ENCODE measurements at places on chromosomes 16 and 17. TPM values are rescaled to one million over a fixed set of nuclear protein-coding genes. Genes with fewer than 3 reads are reported as not detected.
A peak's percentile ranks its signal among the peaks of the same experiment; 100 is the strongest.

DNA sequence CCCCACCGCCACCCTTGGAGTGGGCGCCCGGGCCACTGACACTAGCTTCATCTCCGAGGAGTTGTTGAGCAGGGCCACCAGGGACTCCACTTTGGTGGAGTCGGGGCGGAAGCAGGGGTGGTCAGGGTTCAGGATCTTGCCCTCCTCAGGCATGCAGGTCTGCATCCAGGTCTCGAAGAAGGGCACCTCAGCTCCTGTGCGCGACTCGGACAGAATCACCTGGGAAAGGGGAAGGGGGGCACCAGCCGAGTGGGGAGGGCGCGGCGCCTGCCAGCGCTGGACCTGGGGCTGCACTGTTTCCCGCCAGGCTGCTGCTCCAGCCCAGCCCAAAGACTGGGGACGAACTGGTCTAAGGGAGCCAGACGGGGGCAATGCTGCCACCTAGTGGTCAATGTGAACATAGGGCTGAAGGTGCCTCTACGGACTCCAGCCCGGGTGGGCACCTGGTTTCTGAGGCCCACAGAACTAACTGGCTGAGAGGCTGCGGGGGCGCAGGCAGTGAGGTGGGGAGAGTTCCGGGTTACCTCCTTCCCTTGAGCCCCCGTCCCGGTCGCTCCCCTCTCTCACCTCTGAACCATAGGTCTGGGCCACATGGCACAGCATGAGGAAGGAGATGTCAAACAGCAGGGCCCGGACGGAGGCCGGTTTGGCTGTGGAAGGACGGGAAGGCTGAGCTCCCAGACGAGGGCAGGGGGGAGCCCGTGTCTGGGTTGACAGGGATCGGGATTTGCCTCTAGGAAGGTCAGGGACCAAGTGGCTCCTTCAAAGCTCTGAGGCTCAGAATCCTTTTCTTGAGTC lies 11.8 kb downstream of the CSF3 start:
- H3K36me3 ChIP-seq: peaks cover 62% of the 10 kb centered on the region
- peaks cover 50% of the 10 kb centered on the region for H3K4me1 ChIP-seq
- H3K27ac ChIP-seq: no peak overlapping the region
- H3K4me3 ChIP-seq: no peak overlapping the region

GRCh38 chr17:30550512-30551273 lies 73.5 kb downstream of the GOSR1 start:
- no peaks in the 10 kb centered on the region for H3K4me1 ChIP-seq
- H3K36me3 ChIP-seq: peaks cover 10% of the 10 kb centered on the region
- peak; percentile 19 for DNase-seq

- peak overlapping the region; percentile 95 for H3K27ac ChIP-seq
- H3K4me3 ChIP-seq: peak overlapping the region; percentile 79
- H3K4me1 ChIP-seq: peaks cover 33% of the 10 kb centered on the region
- no peak for DNase-seq
Observed at GRCh38 chr17:81396278-81396721, 1.0 kb downstream of the BAHCC1 start.

DNA sequence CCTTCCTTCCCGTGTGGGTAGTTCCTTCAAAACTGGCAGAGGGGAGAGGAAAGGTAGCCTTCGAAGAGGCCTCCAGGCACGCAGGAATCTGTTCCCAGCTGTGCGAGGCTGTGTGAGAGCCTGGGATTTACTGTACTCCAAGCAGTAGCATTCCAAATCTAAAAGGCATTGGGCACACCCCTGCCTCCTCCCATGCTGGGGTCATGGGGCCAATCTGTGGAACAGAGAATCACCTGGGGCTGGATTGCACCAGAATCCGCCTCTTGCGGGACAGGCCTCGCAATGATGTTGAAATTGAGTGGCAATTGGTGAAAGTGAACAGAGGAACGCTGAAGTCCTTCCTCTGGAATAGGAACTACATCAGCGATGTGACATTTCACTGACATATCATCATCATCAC lies 72.5 kb upstream of the IRX3 start:
- no peaks in the 10 kb centered on the region for H3K4me1 ChIP-seq
- H3K27me3 ChIP-seq: no peaks in the 10 kb centered on the region
- no peaks in the 10 kb centered on the region for H3K36me3 ChIP-seq
- no peak overlapping the region for H3K27ac ChIP-seq
- no peak overlapping the region for H3K4me3 ChIP-seq

GRCh38 chr17:2093349-2093748 lies 38.4 kb downstream of the HIC1 start:
- peak overlapping the region; percentile 14 for H3K27ac ChIP-seq
- DNase-seq: peak; percentile 77
- peaks cover 66% of the 10 kb centered on the region for H3K4me1 ChIP-seq
- no peaks in the 10 kb centered on the region for H3K27me3 ChIP-seq

GRCh38 chr16:10322723-10323527 lies 62.9 kb upstream of the ATF7IP2 start:
- H3K4me1 ChIP-seq: no peaks in the 10 kb centered on the region
- no peak overlapping the region for H3K27ac ChIP-seq
- no peak overlapping the region for H3K4me3 ChIP-seq
- H3K27me3 ChIP-seq: no peaks in the 10 kb centered on the region

DNA sequence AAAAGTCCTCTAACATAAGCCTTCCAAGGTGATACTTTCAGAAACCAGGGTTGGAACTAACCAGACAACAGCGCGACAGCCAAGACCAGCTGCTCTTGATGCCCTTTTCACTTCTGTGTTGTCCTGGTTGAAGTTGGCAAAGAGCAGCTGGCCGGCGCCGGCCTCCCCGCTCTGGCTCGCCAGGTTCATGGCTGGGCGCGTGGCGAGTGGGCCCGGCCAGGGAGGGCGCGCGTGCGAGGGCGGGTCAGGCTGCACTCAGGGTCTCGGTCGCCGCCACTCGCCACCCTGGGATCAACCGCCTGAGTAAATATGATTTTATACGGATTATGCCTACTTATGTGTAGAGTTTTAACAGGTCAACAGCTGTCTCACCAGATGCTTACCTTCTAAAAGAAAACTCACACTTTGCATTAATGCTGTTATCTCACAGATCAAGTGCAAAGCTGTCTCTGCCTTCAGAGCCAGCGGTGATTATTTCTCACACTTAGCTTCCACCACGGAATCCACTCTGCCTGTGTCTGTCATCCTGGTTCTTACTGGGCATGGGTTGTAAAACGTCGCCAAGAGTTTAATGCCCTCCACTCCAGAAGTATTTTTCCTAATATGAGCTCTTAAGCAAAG lies 13.5 kb downstream of the KCTD2 start:
- H3K36me3 ChIP-seq: peaks cover 94% of the 10 kb centered on the region
- DNase-seq: no peak
- peaks cover 13% of the 10 kb centered on the region for H3K4me1 ChIP-seq
- H3K4me3 ChIP-seq: no peak overlapping the region
- no peaks in the 10 kb centered on the region for H3K27me3 ChIP-seq

GRCh38 chr17:43393944-43394482 lies 4.8 kb upstream of the ARL4D start:
- no peaks in the 10 kb centered on the region for H3K36me3 ChIP-seq
- H3K4me1 ChIP-seq: peaks cover 19% of the 10 kb centered on the region
- DNase-seq: peak; percentile 95
- no peak overlapping the region for H3K4me3 ChIP-seq
- no peaks in the 10 kb centered on the region for H3K27me3 ChIP-seq

- no peaks in the 10 kb centered on the region for H3K4me1 ChIP-seq
- H3K27ac ChIP-seq: no peak overlapping the region
- H3K36me3 ChIP-seq: no peaks in the 10 kb centered on the region
- no peak overlapping the region for H3K4me3 ChIP-seq
- no peaks in the 10 kb centered on the region for H3K27me3 ChIP-seq
Observed at GRCh38 chr17:71656964-71657858, 463.6 kb upstream of the SOX9 start.

- H3K27ac ChIP-seq: no peak overlapping the region
- H3K36me3 ChIP-seq: no peaks in the 10 kb centered on the region
- peaks cover 20% of the 10 kb centered on the region for H3K4me1 ChIP-seq
- no peak overlapping the region for H3K4me3 ChIP-seq
Observed at GRCh38 chr16:75459691-75460090, 4.8 kb downstream of the TMEM170A start.

- H3K36me3 ChIP-seq: no peaks in the 10 kb centered on the region
- no peak overlapping the region for H3K27ac ChIP-seq
- no peaks in the 10 kb centered on the region for H3K4me1 ChIP-seq
- H3K4me3 ChIP-seq: no peak overlapping the region
Observed at GRCh38 chr17:61494325-61495160, 42.3 kb downstream of the TBX4 start.

- H3K4me1 ChIP-seq: no peaks in the 10 kb centered on the region
- no peaks in the 10 kb centered on the region for H3K27me3 ChIP-seq
- H3K36me3 ChIP-seq: no peaks in the 10 kb centered on the region
- H3K4me3 ChIP-seq: no peak overlapping the region
- H3K27ac ChIP-seq: no peak overlapping the region
- no peak for DNase-seq
Observed at GRCh38 chr16:88909431-88910210, 43.2 kb upstream of the PABPN1L start.

DNA sequence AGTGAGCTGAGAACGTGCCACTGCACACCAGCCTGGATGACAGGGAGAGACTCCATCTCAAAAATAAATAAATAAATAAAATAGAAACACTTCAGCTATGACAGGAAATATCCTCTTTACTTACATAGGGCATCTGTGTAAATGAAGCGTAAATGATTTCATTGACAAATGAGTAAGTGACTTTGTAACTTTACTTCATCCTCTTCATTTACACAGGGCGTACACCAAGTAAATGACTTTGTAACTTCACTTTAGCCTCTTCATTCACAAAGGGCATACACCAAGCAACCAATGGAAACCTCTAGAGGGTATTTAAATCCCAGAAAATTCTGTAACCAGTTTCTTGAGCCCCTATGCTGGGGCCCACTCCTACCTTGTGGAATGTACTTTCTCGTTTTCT lies 16.2 kb upstream of the KLHDC4 start:
- H3K36me3 ChIP-seq: no peaks in the 10 kb centered on the region
- H3K4me3 ChIP-seq: no peak overlapping the region
- no peak overlapping the region for H3K27ac ChIP-seq
- DNase-seq: no peak

- H3K4me1 ChIP-seq: peaks cover 7% of the 10 kb centered on the region
- no peak overlapping the region for H3K4me3 ChIP-seq
- H3K36me3 ChIP-seq: no peaks in the 10 kb centered on the region
- H3K27ac ChIP-seq: no peak overlapping the region
- peak; percentile 51 for DNase-seq
Observed at GRCh38 chr16:74224828-74225612, 71.6 kb upstream of the PSMD7 start.

GRCh38 chr17:82283208-82283749 lies 9.8 kb upstream of the CSNK1D start:
- peaks cover 29% of the 10 kb centered on the region for H3K4me1 ChIP-seq
- H3K4me3 ChIP-seq: no peak overlapping the region
- H3K27me3 ChIP-seq: no peaks in the 10 kb centered on the region
- peak; percentile 55 for DNase-seq
- peak overlapping the region; percentile 53 for H3K27ac ChIP-seq
- no peaks in the 10 kb centered on the region for H3K36me3 ChIP-seq

DNA sequence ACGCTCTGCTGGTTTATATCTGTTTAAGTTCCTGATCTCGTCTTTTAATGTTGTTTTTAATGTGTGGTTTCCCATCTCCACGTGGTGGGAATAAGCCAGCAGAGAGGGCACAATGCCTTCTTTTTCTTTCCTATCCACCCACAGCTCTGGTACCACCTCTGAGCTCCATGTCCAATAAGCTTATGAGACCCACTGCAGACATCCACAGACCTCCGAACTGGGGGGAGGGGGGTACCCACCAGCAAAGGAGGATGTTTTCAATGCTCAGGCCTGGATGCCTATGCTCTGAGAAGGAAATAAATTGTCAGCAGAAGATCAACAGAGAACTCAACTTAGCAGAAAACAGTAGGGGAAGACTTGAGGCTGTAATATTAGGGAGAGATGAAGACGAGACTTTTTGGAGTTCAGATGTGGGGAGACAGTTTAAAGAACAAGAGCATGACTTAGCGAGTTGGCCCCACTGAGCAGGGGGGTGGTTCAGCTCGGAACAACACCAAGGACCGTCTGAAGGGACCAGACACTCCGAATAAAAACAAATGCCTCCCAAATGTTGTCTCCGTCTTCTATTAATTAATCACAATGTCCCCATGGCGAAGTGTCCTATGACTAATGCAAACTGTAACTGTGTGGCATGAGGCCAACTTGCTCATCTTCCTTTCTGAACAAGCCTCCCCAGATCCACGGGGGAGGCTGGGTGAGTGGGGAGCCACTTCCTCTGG lies 62.7 kb downstream of the GAS7 start:
- H3K36me3 ChIP-seq: no peaks in the 10 kb centered on the region
- H3K4me1 ChIP-seq: peaks cover 3% of the 10 kb centered on the region
- peak overlapping the region; percentile 73 for H3K27ac ChIP-seq
- H3K27me3 ChIP-seq: no peaks in the 10 kb centered on the region
- peak; percentile 34 for DNase-seq

- no peaks in the 10 kb centered on the region for H3K4me1 ChIP-seq
- peaks cover 81% of the 10 kb centered on the region for H3K36me3 ChIP-seq
- no peak overlapping the region for H3K27ac ChIP-seq
- no peak overlapping the region for H3K4me3 ChIP-seq
- H3K27me3 ChIP-seq: no peaks in the 10 kb centered on the region
Observed at GRCh38 chr17:55402374-55402773, 19.3 kb downstream of the MMD start.

DNA sequence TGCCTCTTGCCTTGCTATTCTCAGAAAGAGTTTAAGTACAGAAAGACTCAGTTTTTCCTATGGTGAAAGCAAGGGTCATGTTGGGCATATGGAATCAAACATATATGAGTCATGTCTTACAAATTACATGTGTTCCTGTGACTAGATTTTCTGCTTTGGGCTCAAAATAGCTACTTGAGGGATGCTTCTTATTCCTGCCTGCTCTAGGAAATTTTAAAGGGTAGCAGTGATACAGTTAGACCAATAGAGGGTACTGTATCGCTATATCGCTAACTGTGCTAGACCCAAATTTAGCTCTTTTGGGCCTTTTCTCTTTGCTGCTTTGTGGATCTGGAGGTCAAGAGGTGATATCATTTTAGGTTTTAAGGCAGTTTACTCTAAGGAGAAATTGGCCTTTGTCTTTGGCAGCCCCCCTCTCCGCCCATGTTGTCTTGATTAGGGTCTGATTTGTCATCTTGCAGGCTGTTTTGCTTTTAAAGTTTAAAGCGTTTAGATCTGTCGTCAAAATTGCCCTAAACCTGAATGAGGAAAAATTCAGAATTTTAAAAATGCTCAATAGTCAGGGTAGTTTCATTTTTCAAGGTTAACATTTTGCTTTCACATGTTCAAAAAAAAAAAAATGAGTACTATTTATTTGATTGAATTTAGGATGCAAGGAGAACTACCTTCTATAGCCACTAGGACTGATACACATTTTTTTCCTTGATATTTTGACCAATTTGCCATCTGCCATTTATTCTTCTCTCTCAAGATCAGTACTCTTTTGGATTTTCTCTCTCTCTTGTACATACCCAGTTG lies 8.8 kb downstream of the NFATC3 start:
- H3K27ac ChIP-seq: no peak overlapping the region
- peaks cover 5% of the 10 kb centered on the region for H3K36me3 ChIP-seq
- H3K27me3 ChIP-seq: no peaks in the 10 kb centered on the region
- H3K4me1 ChIP-seq: peaks cover 23% of the 10 kb centered on the region

Gene SLC16A6
- not detected for total RNA-seq

Gene CLEC18C
- 3.0 TPM for total RNA-seq

Gene RFFL
- total RNA-seq: 31.0 TPM

Gene SBK1
- total RNA-seq: not detected

Gene RAC3
- 1.2 TPM for total RNA-seq

Gene KRT16
- 1.1 TPM for total RNA-seq

Gene ACLY
- 48.7 TPM for total RNA-seq

Gene KIF18B
- 0.92 TPM for total RNA-seq

Gene AANAT
- not detected for total RNA-seq

Measured in stomach (tissue), 19 donors.